ENCODE measurements at places on chromosomes 4 and X.

GRCh38 chr4:40405193-40405592 is 70.1 kb downstream of the CHRNA9 start:
- H3K27me3 ChIP-seq, result no peaks in the 10 kb centered on the region
- no peaks in the 10 kb centered on the region for H3K4me1 ChIP-seq
- H3K4me3 ChIP-seq, result no peak overlapping the region
- peaks cover 26% of the 10 kb centered on the region for H3K36me3 ChIP-seq
- DNase-seq, result no peak

DNA sequence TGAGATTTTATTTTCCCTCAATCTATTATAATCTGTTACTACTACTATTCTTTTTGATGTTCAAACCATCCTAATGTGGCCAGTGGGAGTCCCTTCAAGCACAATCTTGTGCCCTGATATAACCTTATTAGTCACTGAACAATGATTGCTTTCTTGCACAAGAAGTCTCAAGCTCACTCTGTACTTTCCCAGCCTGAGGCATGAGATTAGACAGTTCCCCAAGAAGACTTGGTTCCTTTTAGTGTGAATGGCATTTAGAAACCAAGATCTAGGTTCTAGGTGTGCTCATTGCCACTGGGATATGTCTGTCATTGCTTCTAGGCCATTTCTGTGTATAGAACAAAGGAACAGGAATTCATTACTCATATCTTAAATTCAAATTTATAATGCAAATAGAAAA is 28.0 kb upstream of the RBM41 start:
- no peaks in the 10 kb centered on the region for H3K27me3 ChIP-seq
- no peak overlapping the region for H3K27ac ChIP-seq
- no peak for DNase-seq
- no peak overlapping the region for H3K4me3 ChIP-seq
- H3K36me3 ChIP-seq, result 0 out of 2 replicates have a peak, but pooled peaks cover 4% of the 10 kb centered on the region
- peaks cover 2% of the 10 kb centered on the region for H3K4me1 ChIP-seq

DNA sequence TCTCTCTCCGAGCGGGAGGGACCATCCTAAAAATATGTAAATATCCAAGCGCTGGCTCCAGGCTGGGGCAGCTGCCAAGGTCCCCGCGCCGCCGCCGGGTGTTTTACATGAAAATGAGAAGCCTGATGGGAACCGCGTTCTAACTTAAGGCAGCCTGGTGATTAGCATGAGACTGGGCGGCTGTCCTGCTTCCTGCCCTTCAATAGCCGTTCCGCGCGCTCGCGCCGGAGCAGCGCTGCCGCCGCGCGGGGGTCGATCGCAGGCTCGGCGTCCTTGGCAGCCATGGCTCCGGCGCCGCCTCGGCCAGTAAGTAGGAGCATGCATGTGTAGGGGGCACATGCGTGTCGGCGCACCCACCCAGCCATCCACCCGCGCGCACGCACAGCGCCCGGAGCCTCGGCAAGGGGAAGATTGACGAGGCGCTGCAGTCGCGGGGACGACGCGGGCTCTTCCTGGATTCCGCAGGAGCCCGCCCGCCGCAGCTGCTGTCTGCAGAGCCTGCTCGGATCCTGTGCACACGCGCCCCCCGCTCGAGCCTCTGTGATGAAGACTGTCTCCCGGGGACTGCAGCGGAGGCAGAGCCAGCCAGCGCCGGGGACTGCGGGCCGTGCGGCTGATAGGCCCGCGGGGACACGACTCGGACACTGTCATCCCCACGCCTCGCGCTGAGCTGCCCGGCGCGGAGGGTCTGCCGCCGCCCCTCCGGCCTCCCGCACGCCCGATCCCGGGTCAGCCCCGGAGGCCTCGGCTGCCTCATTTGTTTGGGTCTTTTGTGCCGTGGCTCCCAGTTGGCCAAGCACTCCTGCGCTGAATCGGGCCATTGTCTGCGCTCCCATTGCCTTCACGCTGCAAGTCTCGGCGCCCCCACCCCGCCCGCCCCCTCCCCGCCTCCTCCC is 734 bp downstream of the STOX2 start:
- DNase-seq, result peak; percentile 95
- H3K4me1 ChIP-seq, result peaks cover 3% of the 10 kb centered on the region
- H3K27me3 ChIP-seq, result no peaks in the 10 kb centered on the region
- H3K27ac ChIP-seq, result no peak overlapping the region

- H3K4me1 ChIP-seq, result no peaks in the 10 kb centered on the region
- no peak overlapping the region for H3K27ac ChIP-seq
- H3K36me3 ChIP-seq, result peaks cover 17% of the 10 kb centered on the region
- DNase-seq, result no peak
- H3K4me3 ChIP-seq, result no peak overlapping the region
Measured at GRCh38 chr4:5865896-5866599, 26.8 kb downstream of the CRMP1 start.

DNA sequence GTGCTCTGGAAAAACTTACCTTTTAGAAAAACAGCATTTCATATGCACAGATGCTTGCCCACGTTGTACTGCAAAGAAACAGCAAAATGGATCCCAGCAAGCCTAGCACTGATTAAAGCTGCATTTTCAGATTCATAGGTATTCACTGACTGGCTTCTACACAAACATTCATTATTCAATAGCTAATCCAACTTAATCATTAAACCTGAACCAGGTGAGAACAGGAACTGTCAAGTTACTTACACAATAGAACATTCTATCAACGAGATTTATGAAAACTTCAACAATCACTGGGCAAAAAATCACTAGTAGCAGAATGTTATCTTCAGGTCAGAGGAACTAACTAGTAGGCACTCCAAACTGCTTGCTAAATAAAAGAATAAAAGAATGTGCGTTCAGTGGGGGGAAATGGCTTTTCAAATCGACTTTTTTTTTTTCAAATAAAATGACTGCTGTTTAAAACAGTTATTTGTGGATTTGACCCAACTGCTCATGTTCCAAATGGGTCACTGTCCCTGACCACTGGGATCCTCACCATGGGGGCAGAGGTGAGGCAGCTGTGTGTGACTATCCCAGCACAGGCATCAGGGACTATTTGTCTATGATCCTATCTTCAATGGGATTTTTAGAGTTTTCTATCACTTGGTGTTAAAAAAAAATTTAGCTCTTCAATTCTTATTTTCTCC is 42.3 kb downstream of the STX18 start:
- no peaks in the 10 kb centered on the region for H3K36me3 ChIP-seq
- no peak overlapping the region for H3K4me3 ChIP-seq
- H3K27ac ChIP-seq, result no peak overlapping the region
- no peak for DNase-seq

DNA sequence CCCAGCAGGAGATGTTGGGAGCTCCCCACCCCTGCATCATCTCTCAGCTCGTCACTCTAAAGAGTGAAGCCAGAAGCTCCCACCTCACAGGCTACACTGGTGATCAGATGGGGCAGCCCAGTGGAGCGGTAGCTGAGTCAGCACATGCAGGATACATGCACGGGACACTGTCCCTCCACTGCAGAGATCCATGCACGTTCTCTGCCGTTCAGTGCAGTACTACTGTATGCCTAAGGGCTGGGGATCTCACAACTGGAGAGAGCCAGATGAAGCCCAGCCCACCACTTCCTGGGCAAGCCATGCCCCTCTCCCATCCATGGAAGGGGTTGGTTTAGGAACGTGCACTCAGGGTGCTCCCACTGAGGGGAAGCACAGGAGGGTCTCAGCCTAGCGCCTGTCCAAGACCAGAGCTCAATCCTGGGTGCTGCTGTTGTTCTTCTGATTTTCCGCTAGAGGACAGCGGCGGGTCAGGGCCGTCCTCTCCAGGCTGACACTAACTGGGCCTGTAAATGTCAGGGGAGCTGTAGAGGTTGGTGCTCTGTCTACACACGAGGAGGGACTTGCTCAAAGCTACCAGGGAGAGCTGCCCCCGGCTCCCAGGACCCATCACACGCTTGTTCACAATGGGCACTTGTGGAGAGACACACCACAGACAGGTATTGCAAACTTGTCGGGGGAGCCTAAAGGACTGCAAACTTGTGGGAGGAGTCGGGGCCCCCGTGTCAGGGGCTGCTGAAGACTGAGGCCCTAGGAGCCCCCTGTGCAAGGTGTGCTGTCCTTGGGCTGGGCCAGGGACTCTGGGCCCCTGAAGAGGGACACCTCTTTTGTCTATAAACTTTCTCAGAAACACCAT is 18.2 kb upstream of the ABLIM2 start:
- DNase-seq, result peak; percentile 84
- no peaks in the 10 kb centered on the region for H3K36me3 ChIP-seq
- H3K27me3 ChIP-seq, result no peaks in the 10 kb centered on the region
- H3K27ac ChIP-seq, result no peak overlapping the region
- H3K4me1 ChIP-seq, result no peaks in the 10 kb centered on the region
- no peak overlapping the region for H3K4me3 ChIP-seq

All from H9 (cell line).